ENCODE measurements at places on chromosomes 16 and 17.

DNA sequence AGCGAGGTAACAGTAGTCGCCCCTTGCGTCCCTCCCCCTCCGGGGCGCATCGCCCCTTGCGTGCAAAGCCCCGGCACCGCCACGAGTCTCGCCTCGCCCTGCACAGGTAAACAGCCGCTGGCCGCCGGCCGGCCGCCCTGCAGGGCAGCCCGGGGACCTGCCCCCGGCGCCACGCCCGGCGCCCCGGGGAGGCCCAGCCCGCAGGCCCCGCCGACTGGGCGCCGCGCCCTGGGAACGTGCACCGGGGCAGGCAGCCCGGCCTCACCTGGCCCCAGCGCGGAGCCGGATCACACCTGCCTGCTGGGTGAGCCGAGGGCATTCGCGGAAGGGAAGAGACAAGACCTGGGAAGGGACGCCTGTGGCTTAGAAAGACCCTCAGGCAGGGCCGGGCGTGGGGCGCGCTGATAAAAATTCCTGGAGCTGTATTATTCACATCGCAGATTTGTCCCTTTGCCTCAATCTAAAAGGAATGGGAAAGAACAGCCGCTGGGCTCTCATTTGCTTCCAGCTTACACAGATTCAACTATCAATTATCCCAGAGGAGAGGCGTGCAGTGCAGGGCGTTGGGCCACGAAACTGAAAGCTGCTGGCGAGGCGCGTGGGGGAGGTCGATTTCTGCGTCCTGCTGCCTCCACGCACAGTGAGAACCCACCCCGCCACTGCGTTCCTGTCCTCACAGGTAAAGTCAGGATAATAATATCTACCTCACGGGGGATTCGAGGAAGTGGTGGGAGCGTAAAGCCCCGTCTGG lies 451.9 kb downstream of the SLC39A11 start:
- DNase-seq: no peak

DNA sequence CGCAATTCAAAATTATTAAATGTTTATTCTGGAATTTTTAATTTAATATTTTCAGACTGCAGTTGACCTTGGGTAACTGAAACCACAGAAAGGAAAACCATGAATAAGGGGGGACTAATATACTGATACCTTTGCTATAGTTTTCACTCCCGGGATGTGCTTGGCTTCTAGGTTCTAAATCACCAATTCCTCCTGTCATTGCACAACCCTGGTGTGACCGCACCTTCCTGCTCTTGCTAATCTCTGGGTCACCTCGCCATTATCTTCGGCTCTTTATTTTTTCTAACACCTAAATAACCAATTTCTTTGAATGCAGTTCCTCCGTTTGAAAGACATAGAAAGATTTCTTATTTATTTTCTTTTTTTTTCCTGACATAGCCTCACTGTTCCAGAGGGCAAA lies 634.5 kb upstream of the GOT2 start:
- DNase-seq: no peak

GRCh38 chr16:15976225-15976812 lies 26.9 kb downstream of the ABCC1 start:
- DNase-seq: no peak

- no peak for DNase-seq
These were observed 3.1 kb downstream of the SPNS3 start for GRCh38 chr17:4436846-4437245.

- DNase-seq: no peak
These were observed 245.2 kb upstream of the CCL2 start for GRCh38 chr17:34009912-34010311.

DNA sequence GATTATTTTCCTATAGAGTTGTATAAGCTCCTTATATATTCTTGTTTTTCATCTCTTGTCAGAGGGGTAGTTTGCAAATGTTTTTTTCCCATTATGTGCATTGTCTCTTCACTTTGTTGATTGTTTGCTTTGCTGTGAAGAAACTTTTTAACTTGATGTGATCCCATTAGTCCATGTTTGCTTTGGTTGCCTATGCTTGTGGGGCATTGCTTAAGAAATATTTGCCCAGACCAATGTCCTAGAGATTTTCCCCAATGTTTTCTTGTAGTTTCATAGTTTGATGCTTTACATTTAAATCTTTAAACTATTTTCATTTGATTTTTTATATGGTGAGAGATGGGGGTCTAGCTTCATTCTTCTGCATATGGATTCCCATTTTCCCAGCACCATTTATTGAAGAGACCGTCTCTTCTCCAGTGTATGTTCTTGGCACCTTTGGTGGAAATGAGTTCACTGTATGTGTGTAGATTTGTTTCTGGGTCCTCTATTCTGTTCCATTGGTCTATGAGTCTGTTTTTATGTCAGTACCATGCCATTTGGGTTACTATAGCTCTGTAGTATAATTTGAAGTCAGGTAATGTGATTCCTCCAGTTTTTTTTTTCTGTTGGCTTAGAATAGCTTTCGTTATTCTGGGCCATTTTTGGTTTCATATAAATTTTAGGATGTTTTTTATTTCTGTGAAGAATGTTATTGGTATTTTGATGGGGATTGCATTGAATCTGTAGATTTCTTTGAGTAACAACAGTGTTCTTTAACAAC lies 165.8 kb downstream of the ABCA8 start:
- no peak for DNase-seq

- DNase-seq: no peak
These were observed 453.8 kb upstream of the HSBP1 start for GRCh38 chr16:83354015-83354414.

DNA sequence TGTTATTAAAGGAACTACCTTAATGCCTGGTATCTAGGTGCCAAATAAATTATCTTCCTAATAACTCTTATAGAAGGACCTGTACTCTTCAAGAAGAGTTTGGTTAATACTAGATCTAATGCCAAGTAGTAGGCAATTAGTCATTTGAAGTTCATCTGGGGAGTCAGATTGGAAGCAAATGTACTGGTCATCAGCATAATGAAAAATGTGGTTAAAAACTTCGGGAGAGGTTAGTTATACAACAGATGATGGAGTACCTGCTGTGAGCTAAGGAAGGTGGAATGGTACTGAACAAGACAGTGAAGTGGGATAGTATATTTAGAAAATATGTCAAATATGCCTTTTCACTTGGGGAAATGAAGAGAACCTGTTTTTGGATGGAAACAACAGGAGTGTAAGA lies 49.2 kb downstream of the TNRC6A start:
- no peak for DNase-seq

DNA sequence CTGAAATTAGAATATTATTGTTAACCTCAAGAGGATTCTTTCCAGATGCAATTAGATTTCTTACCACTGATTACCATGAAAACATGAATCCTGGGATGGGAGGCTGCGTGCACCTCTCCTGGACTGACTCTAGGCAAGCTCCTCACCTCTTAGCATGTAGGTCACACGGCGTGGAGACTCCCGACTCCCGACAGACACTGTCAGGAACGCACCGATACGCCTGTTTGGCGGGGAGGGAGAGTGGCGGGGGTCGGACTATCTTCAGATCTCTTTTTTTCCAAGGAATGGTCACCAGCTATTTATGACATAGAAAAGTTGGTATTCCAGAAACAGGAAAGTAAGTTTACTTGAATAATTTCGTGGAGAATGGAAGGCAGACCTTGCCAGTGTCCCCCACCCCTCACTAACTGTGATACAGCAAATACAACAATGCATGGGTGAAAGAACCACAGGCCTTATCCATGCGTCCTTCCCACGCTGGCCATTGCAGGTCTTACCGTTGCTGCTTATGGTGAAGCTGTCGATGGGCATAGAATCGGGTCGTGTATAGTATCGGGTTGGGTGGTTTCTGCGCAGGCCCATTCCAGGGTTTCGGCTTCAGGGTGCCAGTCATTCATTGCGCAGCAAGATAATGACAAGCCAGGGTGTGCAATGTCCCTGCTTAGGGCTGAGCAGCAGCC lies 62.6 kb upstream of the ENDOV start:
- DNase-seq: no peak

DNA sequence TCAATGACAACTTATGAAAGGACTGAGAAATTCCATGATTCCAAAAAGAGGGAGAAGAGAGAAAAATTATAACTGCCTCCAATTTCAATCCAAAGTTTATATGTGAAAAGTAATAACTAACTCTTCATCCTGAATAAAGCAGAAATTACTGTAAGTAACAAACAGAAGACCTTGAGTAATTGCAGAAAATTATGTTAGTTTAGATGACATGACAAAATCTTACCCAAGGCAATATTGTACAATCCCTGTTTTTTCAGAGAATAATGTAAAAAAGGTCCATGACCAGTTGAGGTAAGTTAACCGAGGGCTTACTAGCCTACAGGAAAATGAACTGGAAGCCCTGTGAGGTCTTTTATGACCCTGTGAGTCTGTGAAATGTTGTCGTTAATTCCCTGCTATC lies 949.5 kb upstream of the SOX9 start:
- DNase-seq: no peak

- no peak for DNase-seq
These were observed 26.0 kb downstream of the C16orf74 start for GRCh38 chr16:85724936-85725335.

- no peak for DNase-seq
These were observed 9.2 kb downstream of the HIRIP3 start for GRCh38 chr16:29986231-29986630.

DNA sequence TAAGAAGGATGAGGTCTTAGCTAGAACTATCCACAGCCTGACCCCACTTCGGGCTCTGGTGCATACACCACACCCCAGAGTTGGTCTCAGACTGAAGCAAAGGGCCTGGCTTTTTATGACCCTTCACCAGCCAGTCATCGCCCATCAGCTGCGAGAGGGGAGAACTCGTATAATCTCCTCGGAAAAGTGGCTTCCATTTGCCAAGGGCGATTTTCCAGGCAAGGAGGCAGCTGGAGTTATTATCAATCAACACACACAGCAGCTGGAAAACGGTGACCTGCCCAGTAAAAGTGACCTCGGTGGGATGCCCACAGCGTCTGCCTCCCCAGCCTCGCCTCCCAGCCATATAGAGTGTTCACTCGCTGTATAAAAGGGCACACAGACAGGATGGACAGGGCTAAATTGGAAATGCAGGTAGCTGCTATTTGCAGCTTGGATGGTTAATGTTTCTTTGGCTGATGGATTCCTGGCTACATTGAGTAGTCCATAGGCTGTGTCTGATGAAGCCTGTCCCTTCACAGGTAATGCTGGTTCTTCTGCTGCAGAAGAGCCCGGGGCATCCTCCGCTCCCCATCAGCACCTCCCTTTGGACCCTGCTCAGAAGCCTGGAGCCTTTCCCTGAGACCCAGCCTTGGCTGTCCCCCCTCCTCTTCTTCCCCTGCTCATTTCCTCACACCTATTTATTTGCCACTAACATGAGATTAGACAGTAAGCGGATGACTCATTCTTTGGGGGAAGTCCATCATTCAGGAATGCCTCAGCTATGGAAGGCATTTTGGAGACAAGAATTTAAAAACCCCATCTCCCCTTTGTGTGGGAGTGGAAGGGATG lies 45.7 kb downstream of the TMEM186 start:
- no peak for DNase-seq

GRCh38 chr16:13920510-13920818 lies 510 bp downstream of the ERCC4 start:
- no peak for DNase-seq

GRCh38 chr16:6335072-6335471 lies 997.6 kb upstream of the RBFOX1 start:
- DNase-seq: no peak

GRCh38 chr17:73158133-73158532 lies 6.7 kb upstream of the SSTR2 start:
- DNase-seq: no peak

DNA sequence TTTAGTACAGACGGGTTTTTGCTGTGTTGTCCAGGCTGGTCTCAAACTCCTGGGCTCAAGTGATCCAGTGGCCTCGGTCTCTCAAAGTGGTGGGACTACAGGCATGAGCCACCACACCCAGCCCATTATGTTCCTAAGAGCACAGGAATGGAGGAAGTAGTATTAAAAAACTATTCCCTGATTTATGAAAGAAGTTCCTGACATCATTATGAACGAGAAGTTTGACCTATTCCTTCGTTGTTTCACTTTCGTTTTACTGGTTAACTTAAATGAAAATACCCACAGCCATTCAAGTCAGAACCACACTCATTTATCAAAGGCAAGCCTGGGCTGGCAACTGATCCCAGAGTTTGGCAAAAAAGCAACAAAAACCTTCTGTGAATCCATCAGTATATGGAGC lies 13.5 kb upstream of the CBX4 start:
- DNase-seq: no peak

DNA sequence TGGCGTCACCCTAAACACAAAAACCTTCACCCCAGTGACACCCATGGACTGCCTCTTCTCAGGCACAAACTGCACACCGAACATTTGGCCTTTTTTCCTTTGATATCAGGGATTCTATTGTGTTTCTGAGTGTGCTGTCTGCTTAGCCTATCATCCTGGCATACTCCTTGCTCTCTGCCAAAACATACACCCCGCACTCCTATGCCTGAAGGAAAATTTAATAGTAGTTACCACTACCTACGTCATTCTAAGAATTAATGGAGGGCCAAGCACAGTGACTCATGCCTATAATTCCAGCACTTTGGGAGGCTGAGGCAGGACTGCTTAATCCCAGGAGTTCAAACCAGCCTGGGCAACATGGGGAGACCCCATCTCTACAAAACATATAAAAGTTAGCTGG lies 19.9 kb upstream of the SLFN13 start:
- no peak for DNase-seq

DNA sequence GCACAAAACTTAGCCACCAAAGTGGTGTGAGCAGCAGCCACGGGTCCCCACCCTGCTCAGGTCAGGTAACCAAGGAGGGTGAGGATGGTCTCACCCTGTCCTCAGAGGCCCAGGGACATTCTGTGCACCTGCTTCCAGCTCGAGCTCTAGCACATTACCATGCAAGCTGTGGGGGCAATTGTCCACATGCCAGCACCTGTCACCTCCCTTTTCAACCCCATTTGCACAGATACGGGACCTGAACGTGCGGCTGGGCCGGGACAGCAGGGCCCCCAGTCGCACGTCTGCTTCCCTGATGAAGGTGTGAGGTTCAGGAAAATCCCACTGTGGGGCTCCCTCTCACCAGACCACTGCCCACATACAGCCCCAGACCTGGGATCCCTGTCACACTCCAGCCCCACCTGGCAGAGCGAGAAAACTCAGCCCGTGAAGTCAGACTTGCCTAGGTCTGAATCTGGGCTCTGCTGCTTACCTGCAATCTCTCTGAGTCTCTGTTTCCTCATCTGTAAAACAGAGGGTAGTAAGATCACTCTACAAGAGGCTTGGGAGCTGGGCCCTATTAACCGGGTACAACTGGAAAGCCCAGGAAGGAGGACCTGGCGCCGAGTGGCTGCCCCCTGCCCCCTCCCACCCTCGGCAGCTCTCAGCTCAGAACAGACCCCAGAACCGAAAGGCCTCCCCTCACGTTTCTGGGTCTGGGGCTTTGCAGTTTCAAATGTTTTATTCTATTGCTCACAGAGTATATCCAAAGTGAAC lies 7.9 kb downstream of the WFIKKN2 start:
- no peak for DNase-seq

- no peak for DNase-seq
These were observed 132.2 kb upstream of the HS3ST2 start for GRCh38 chr16:22681554-22682291.

GRCh38 chr16:14102925-14103720 lies 32.0 kb downstream of the MRTFB start:
- DNase-seq: no peak
